Forelimb muscle (tissue), 1 donor: ENCODE measurements at places on chromosomes 5 and 9. TPM values are rescaled to one million over a fixed set of nuclear protein-coding genes. Genes with fewer than 3 reads are reported as not detected.

Gene RCL1
- 13.5 TPM for polyA plus RNA-seq

Gene SLC25A2
- polyA plus RNA-seq: 0.10 TPM

Gene MEIKIN
- polyA plus RNA-seq: not detected

GRCh38 chr5:165404917-165405316 is 1899.5 kb downstream of the MAT2B start:
- DNase-seq: no peak

GRCh38 chr5:77550406-77550805 is 58.3 kb upstream of the WDR41 start:
- DNase-seq: no peak
